A549 treated with RU486 at 1 μM for 4 hours (cell line): ENCODE measurements at places on chromosomes 11 and 22. TPM values are rescaled to one million over a fixed set of nuclear protein-coding genes. Genes with fewer than 3 reads are reported as not detected.

The BATF2 gene
- 0.71 to 1.2 TPM (median 0.86 TPM) in 5 replicates for total RNA-seq

The TMEM191B gene
- total RNA-seq = 0.42 to 2.3 TPM (median 1.3 TPM) in 5 replicates

The MMP12 gene
- 0.08 TPM in 1 of 5 replicates, not detected in the others for total RNA-seq

The PRR33 gene
- not detected in 5 replicates for total RNA-seq

The EXT2 gene
- total RNA-seq = 55.1 to 60.3 TPM (median 56.0 TPM) in 5 replicates

The SCT gene
- total RNA-seq = not detected in 5 replicates

The FERMT3 gene
- 1.0 to 3.1 TPM (median 1.7 TPM) in 5 replicates for total RNA-seq

The SMIM35 gene
- not detected in 5 replicates for total RNA-seq

The SLC22A9 gene
- total RNA-seq = not detected in 5 replicates

The FJX1 gene
- total RNA-seq = 31.1 to 46.8 TPM (median 41.9 TPM) in 5 replicates

The PANX2 gene
- total RNA-seq = 5.7 to 8.5 TPM (median 6.9 TPM) in 5 replicates

The GAL gene
- total RNA-seq = 12.6 to 22.8 TPM (median 19.1 TPM) in 5 replicates

The SLCO2B1 gene
- 3.2 to 4.0 TPM (median 3.4 TPM) in 5 replicates for total RNA-seq

The POLR2F gene
- total RNA-seq = 123 to 149 TPM (median 139 TPM) in 5 replicates

The CABP4 gene
- total RNA-seq = not detected in 5 replicates

The MRGPRX4 gene
- total RNA-seq = not detected in 5 replicates

The C11orf42 gene
- total RNA-seq = not detected in 5 replicates

The B4GALNT4 gene
- 11.0 to 22.7 TPM (median 15.6 TPM) in 5 replicates for total RNA-seq

The SEPTIN3 gene
- 0.80 to 1.3 TPM (median 1.2 TPM) in 5 replicates for total RNA-seq

The CARNS1 gene
- total RNA-seq = 0.08 to 0.20 TPM (median 0.13 TPM) in 5 replicates

The SLC35C1 gene
- total RNA-seq = 26.0 to 32.5 TPM (median 30.3 TPM) in 5 replicates

The NPAS4 gene
- total RNA-seq = not detected in 5 replicates

The ME3 gene
- total RNA-seq = 14.9 to 21.8 TPM (median 20.2 TPM) in 5 replicates

The EHF gene
- total RNA-seq = 0.20 to 0.67 TPM (median 0.53 TPM) in 5 replicates

The OR5A1 gene
- total RNA-seq = not detected in 5 replicates

The RBFOX2 gene
- 27.8 to 34.8 TPM (median 31.5 TPM) in 5 replicates for total RNA-seq

The IGLL5 gene
- not detected in 5 replicates for total RNA-seq

The POU2AF3 gene
- total RNA-seq = 0.53 to 0.93 TPM (median 0.77 TPM) in 5 replicates

The CDON gene
- total RNA-seq = 2.4 to 3.7 TPM (median 3.4 TPM) in 5 replicates
